Esophagus squamous epithelium (tissue), 5 donors: ENCODE measurements at places on chromosomes 7 and 10.

DNA sequence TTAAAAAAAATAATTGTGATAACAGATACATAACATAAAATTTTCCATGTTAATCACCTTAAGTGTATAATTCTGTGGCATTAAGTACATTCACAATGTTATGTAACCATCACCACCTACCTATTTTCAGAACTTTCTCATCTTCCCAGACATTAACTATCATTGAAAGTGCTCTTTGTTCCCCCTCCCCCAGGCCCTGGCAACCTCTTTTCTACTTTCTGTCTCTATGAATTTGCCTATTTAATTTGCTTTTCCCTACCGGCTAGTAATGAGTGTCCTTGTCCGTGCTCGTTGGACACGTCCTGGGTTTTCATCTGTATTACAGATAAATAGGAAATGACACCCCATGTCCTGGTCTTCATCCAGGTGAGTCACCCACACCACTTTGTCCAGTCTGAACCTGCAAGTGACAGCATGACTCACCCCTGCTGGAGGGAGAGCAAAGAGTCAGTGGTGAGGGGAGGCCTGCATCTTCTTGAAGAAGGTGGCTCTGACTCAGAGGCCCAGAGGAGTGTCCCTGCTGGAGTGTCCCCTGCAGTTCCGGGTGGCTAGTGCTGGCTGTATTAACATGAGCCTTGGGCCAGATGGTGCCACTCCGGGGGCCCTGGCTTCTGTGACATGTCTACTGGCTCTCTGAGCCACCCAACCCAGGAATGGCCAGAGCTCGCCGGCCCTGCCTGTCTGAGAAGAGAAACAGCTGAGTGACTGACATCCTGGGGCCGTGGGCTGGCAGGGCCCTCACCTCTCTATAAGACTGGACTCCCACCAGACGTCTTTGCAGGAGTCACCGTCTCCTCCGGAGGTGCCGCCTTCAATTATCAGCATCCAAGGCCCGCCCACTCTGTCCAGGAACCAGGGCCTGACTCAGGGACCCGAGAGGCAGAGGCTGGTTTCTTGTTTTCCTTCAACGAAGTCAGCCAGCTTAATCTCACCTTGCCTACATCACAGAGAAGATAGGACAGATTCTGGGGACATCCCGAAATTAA, 503.2 kb upstream of the MKI67 start:
- DNase-seq = no peak

GRCh38 chr10:15601819-15602218, 117.9 kb downstream of the ITGA8 start:
- no peak for DNase-seq

- no peak for DNase-seq
Observed at GRCh38 chr10:29240986-29241660, 47.7 kb upstream of the LYZL1 start.

GRCh38 chr10:58281092-58281752, 12.3 kb downstream of the CISD1 start:
- no peak for DNase-seq

DNA sequence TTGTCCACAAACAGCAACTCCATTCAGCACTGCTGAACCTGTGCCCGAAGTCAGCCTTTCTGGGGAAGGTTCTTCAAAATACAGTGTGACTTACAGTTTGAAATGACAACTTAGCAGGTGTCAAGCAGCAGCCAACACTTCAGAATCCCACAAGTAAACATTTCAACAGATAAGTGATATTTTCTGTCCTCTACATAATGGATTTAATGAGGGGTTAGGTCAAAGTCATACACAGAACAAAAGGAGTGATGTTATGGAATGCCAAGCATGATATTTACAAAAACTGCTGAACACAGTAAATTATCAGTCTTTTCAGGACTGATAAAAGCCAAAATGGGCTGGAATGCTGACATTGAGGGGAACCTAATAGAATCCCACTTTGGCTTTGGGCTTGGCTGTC, 77.6 kb upstream of the JAZF1 start:
- DNase-seq = no peak

GRCh38 chr7:126727930-126728391, 524.8 kb downstream of the GRM8 start:
- no peak for DNase-seq

- no peak for DNase-seq
Observed at GRCh38 chr10:31687663-31688482, 240.8 kb downstream of the ARHGAP12 start.

- no peak for DNase-seq
Observed at GRCh38 chr7:32072397-32072796, 2.2 kb upstream of the PDE1C start.

GRCh38 chr10:110613341-110613995, 30.7 kb upstream of the RBM20 start:
- no peak for DNase-seq

DNA sequence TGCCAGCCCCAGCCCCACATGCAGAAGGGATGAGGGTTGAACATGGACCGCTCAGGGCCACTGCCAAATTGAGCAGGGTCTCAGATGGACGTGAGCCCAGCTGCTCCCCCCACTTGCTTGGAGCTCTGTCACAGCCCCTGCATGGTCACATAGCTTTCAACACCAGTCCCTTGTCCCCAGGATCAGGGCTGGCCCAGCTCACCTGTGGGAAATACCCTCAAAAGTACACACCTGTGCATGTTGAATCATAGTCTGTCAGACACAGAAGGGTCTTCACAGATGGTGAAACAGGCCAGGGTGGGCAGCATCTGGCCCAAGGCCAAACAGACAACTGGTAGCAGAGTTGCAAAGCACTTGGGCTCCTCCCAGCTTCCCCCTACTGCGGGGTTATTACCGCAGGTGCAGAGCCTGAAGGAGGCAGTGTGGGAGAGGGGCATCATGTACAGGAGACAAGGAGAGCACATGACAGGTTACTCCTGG, 77.6 kb upstream of the UNC5B start:
- DNase-seq = no peak

DNA sequence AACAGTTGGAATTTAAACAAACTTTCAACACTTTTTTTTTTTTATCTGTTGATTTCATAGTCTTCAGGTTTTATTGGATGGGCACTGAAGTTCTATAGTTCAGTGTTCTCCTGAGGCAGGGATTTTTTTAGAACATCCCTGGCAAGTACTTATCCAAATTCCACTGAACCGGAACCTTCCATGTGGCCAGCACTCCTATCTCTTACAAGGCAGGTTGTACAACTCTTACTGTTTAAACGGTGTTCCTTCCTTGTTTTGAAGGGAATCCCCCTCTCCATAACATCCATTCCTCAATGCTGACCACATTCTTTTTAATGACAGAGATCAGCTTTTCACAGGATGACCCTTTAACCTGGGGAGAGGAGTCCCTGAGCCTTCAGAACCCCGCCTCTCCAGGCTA, 238.9 kb upstream of the CTBP2 start:
- no peak for DNase-seq

DNA sequence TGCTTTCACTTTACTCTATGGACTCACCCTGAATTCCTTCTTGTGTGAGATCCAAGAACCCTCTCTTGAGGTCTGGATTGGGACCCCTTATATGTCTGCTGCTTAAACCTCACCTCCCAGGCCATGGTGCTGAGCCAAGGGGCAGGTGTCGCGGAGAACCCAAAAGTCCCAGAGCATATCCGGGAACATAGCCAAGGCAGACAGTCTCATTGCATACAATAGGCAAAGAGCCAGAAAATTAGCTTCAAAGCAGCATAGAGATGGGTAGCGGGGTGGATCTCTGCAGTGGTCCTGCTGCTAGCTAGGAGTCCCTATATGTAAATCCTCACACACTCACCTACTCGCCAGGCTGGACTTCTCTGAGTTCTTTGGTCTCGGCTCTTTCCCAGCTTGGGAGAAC, 5.5 kb downstream of the CCL24 start:
- DNase-seq = no peak

- DNase-seq = no peak
Observed at GRCh38 chr10:10677479-10677878, 340.2 kb upstream of the CELF2 start.
